ENCODE measurements at places on chromosomes 7 and 10.

DNA sequence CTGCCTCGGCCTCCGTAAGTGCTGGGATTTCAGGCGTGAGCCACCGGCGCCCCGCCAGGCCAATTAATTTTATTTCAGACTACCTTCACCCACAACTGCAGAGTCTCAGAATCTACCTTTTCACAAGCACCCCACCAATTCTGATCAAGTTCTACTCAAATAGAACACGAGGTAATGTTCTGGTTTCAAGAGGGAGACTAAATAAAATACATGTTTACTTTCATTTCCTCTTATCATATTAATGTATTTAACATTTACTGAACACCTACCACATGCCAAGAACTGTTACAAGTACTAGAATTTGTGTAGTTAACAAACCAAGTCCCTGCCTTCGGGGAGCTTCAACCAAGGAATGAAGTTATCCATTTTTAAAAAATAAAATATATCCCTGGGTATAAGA, 25.5 kb upstream of the RGS10 start:
- no peak for DNase-seq

GRCh38 chr10:103814105-103814504, 41.3 kb downstream of the SH3PXD2A start:
- DNase-seq, result no peak

- no peak for DNase-seq
Observed at GRCh38 chr10:5776136-5776880, 36.9 kb downstream of the GDI2 start.

- DNase-seq, result no peak
Observed at GRCh38 chr10:31897506-31897905, 31.1 kb downstream of the ARHGAP12 start.

GRCh38 chr10:1561731-1562337, 175.5 kb downstream of the ADARB2 start:
- no peak for DNase-seq

DNA sequence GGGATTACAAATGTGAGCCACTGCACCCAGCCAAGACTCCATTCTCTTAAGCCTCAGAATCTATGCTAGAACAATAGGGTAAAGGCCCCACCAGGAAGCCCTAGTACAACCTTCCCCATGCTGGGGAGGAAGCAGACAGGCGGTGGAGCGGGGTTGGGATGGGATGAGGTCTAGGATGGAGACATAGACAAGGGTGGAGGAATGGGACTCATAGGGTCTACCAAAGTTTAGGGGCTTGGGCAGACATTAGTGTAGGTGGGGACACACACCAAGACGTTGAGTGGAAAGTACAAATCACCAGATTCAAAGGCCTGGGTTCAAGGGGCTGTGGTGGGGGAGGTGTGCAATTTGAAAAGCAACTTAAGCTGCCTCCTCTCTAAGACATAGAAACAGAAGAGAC, 19.3 kb downstream of the PRSS2 start:
- no peak for DNase-seq

All from stimulated activated CD4-positive, alpha-beta T cell treated with anti-CD3 and anti-CD28 coated beads, Interleukin-4, amount 100 ng/mL, for 1 hour (primary cell).